ENCODE measurements at places on chromosomes 6 and 20. TPM values are rescaled to one million over a fixed set of nuclear protein-coding genes. Genes with fewer than 3 reads are reported as not detected.

The LGSN gene
- not detected for total RNA-seq

The PYGB gene
- total RNA-seq: 53.1 TPM

The ZSCAN23 gene
- 0.52 TPM for total RNA-seq

The DUSP22 gene
- total RNA-seq: 38.1 TPM

The BPIFB4 gene
- total RNA-seq: not detected

The NNAT gene
- total RNA-seq: not detected

The PRL gene
- not detected for total RNA-seq

The VWA7 gene
- total RNA-seq: 2.9 TPM

The CTAGE9 gene
- total RNA-seq: not detected

The TPX2 gene
- 0.57 TPM for total RNA-seq

The ERGIC3 gene
- total RNA-seq: 158 TPM

The GLP1R gene
- not detected for total RNA-seq

The FNDC1 gene
- not detected for total RNA-seq

The CALHM4 gene
- not detected for total RNA-seq

The SMIM29 gene
- total RNA-seq: 24.3 TPM

The IRAK1BP1 gene
- 1.1 TPM for total RNA-seq

The MEI4 gene
- total RNA-seq: 0.20 TPM

The METTL24 gene
- not detected for total RNA-seq

The NKX2-2 gene
- total RNA-seq: not detected

The EFCAB8 gene
- total RNA-seq: 0.32 TPM

The LRRC73 gene
- total RNA-seq: 0.37 TPM

The SLC52A3 gene
- total RNA-seq: not detected

The COL11A2 gene
- 0.52 TPM for total RNA-seq
